ENCODE measurements at places on chromosomes 16 and 17. TPM values are rescaled to one million over a fixed set of nuclear protein-coding genes. Genes with fewer than 3 reads are reported as not detected.
A peak's percentile ranks its signal among the peaks of the same experiment; 100 is the strongest.

The OR4D1 gene
- polyA plus RNA-seq, result not detected

The FLYWCH2 gene
- 64.8 TPM for polyA plus RNA-seq

The CLEC18A gene
- 0.20 TPM for polyA plus RNA-seq

The CPHXL2 gene
- polyA plus RNA-seq, result not detected

DNA sequence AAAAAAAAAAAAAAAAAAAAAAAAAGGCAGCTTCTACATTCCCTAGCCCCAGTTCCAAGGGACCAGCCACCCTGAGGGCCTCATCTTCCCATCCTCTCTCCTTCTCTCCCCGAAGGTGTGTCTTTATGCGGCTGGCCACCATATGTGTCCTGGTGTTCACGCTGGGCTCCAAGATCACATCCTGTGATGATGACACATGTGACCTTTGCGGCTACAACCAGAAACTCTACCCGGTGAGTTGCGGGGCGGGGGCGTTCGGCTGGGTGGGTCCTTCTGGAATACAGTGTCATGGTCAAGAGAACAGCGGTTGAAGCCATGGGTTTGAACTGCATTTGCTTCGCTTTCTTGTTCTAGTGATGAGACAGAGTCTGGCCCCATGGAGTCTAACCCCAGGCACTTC lies 22.6 kb upstream of the COQ7 start:
- no peak for DNase-seq

DNA sequence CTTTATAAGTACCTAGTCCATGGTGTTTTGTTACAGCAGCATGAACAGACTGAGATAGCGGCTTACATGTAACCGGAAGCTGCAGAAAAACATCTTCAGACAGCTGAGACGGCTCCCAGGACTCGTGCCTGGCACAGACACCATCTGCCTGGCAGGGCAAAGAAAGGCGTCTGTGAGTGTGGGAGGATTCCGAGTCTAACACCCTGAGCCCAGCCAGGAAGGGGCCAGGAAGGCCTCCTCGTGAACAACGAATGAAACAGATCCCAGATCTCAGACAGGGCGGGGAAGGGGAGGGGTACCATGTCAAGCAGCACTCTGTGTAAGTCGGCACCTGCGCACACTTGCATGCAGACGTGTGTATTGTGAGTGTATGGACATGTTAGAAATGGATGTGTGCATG lies 4.4 kb upstream of the CSNK1D start:
- no peak for DNase-seq

- DNase-seq, result no peak
These were observed 158.5 kb downstream of the RPTOR start for GRCh38 chr17:80703142-80703478.

GRCh38 chr16:8254405-8254804 lies 335.9 kb downstream of the TMEM114 start:
- no peak for DNase-seq

DNA sequence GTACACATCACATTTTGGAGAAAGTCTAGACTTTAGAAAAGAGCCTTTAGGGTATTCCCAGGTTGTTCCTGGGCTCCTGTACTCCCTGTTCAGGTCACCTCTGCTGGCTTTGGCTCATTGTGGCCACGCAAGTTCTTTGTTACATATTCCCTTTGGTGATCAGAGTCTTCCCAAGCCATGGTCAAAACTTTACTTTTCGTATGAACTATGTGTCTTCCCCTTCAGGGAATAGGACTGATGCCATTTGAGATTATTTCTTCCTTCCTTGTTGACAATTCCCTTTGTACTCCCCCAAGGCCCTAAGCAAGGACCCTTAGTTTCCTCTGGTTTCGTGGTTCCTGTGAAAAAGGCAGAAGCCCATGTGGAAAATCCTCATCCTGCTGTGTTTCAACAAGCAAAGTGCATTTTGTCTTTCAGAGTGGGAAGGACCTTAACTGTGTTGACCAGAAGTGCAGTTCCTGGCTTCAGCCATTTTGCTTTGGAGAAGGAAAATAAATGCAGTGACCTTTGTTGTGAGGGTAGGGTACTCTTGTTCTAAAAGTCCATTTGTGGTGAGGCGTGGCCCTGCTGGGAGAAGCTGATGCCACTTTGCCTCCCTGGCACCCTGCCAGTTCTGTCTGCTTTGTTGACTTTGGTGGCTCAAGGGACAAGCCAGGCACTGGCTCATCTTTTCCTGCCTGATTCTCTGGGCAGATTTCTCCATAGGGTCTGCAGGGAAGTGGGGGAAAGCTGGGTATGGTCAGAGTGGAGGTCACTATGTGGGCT lies 55.1 kb downstream of the ZNRF1 start:
- peak; percentile 55 for DNase-seq

DNA sequence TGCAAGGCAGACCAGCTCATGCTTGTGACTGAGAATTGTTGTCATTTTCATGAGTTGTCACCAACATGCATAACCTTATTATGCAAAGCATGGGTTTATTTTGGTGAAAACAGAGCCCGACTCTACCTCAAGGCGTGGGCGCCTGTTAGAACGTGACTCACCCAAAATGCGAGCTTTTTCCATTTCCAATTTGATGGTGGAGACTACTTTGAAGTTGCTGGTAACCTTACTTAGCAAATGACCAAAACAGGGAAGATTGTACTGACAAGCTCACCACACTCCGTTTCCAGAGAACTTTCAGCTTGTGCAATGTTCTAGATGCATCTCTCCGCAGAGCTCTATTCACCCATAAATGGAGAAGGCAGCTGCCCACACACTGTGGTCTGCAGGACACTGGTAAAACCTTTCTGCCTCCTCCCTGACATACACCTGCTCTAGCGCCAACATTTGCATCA lies 284.5 kb downstream of the MAF start:
- DNase-seq, result no peak

- DNase-seq, result peak; percentile 37
These were observed 713 bp downstream of the COX11 start for GRCh38 chr17:54967621-54968261.

DNA sequence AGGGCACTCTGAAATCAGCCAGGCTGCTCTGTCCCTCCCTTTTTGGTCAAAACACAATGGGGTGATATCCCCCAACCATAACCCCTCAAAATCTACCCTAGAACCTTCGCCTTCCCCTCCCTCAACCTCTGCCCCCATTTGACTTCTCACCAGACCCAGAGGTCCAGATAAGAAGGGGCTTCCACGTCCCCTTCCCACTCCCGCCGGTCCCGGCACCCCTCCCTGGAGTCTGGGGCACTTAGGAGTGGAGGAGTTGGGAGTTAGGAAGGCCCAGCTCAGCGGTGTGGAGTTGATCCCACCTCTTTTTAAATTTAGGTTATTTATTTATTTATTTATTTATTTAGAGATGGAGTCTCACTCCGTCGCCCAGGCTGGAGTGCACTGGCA lies 619 bp upstream of the TMEM92 start:
- DNase-seq, result no peak

DNA sequence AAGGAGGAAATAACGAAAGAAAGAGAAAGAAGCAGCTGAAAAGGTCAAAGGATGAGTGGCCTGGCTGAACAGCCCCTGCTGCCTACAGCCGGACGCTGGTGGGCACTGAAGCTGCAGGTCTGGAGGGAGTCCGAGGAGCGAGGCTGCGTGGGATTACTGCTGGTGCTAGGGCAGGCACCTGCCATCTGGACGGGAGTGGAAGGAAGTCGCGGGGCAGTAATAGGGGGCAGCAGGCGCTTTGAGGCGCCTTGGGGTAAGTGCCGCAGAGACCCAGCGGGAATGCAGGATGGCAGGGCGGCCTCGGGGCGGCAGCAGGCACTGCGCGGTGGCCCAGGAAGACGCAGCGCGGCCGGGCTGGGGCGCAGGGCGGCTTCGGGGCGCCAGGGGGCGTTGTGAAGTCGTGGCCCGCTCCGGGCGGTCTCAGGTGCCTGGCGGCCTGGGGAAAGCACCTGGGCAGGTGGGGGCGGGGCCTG lies 303 bp upstream of the SCNN1G start:
- peak; percentile 95 for DNase-seq

GRCh38 chr17:51830886-51831285 lies 327.6 kb downstream of the CA10 start:
- DNase-seq, result no peak

- DNase-seq, result no peak
These were observed 59.1 kb upstream of the IRX6 start for GRCh38 chr16:55264949-55265348.

- DNase-seq, result no peak
These were observed 115.6 kb upstream of the HSBP1 start for GRCh38 chr16:83692224-83692623.

GRCh38 chr17:80822700-80823410 lies 168.8 kb upstream of the CHMP6 start:
- no peak for DNase-seq

GRCh38 chr16:89246383-89246902 lies 28.9 kb downstream of the ZNF778 start:
- DNase-seq, result no peak

GRCh38 chr16:15963307-15963910 lies 14.0 kb downstream of the ABCC1 start:
- DNase-seq, result no peak

DNA sequence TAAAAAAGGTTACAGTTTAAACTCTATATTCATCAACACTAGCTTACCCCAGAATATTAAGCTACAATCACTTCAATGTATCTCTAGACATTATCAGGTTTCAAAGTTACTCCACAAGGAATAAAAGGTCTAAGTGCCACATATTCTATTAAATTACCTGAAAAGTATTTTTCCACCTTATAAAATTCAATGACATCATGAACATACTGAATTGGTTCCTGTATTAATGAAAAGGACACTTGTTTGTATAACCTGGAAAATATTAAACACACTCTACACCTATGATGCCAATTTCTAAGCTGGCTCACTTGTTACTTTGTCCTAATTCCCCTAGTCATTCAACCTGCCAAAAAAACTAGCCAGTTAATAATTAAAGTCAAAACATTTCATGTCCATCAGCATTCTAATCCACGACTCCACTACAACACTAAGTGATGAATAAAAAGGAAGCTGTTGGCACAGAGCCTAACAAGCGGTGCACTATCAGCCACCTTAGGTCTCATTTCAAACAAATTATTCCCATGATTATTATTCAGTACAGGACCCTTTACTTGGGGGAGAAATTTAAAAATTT lies 12.2 kb downstream of the MED13 start:
- DNase-seq, result no peak

DNA sequence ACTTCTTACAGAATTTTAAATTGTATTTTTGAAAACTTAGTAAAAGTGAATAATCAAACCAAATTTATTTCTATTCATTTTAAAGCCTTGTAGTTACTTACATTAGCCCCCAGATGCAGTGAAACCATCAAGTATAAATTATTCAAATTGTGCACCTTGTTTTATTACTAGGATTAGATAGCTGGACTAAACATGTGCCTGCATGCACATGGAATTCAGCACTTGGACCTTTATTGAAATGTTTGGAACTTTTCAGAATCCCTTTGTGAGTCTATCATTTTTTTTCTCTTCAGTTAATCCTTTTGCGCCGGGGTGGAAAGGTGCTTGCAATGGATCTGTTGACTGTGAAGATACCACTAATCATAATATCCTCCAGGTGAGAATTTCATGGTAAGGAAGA lies 4.7 kb downstream of the ZPBP2 start:
- DNase-seq, result no peak

DNA sequence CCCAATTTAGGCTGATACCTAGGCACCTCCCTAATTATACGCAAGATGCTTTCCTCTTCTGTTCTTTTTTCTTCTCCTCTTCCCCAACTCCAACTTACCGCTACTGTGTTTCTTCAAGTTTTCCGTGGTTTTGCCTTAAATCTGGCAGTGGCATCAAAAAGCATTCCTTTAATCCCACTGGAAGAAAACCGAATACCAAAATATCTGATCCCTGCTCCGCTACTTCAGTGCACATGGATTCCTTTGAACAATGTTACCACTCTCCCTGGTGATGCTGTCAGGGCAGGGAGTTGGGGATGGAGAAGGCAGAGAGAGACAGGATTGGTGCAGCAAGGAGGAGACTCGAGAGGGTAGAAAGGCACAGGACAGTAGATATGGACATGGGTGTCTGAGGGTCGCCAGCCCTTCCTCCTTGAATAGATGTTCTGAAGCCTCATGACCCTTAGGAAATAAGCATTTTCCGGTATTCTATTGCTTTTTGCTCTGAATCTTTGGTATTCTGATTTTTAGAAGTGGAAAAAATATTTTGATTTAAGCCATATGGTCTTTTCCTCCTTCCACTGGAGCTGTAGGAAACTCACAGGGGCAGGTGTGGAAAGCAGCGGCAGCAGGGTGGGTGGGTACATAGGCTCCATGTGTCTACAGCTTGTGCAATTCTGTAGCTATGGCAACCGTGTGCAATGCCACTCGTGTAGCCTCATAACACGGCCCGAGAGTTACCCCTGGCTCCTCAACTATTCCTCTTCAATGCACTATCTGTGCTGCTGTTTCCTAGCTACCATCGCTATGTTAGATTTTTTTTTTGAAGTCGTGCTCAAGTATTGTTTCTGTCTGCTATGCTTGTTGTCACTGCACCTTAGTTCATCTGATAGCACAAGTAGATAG lies 32.3 kb upstream of the TANC2 start:
- DNase-seq, result no peak

GRCh38 chr17:34841467-34841866 lies 119.8 kb downstream of the CCT6B start:
- peak; percentile 26 for DNase-seq

- DNase-seq, result no peak
These were observed 88.5 kb upstream of the HNF1B start for GRCh38 chr17:37833237-37833859.

- no peak for DNase-seq
These were observed 394.6 kb upstream of the MON1B start for GRCh38 chr16:76796416-76796815.

All from SK-N-SH (cell line).